Vagina (tissue), 2 donors: ENCODE measurements at places on chromosomes 11 and 22.

- DNase-seq: no peak
These were observed 222.9 kb downstream of the ST3GAL4 start for GRCh38 chr11:126578426-126578825.

DNA sequence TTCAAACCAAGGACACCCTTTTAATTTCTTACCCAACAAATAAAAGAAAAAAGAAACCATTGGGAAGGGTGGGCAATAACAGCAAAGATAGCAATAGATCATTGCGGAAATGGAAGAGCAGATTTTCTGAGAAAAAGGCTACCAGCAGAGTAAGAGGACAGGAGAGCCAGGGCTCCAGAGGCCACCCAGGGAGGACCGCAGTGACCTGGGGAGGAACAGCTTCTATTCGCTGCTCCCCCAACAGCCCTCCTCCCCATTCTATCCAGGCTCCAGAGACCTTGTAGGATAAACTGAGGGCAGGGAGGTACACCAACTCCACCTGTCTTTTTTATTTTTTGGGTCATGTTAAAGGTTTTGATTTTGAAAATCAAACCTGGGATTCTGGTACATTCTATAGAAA, 59.8 kb downstream of the SYN3 start:
- no peak for DNase-seq

DNA sequence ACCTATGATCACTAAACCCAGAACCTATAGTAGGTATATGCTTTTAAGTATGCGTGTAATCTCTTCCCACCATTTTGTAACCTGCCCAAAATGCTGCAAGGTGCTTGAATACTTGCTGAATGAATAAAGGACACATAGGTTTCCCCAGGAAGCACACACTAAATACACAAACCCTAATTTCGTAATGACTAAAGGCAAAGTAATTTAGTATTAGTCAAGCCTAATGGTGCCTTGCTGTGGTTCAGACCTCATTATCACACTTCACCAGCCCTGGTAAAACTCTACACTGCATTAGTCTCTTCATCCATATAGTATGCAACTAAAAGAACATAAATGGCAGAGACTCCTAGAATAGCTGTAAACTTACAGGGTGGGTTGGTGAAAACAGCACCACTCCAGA, 289.0 kb upstream of the PITPNB start:
- DNase-seq: no peak

- DNase-seq: no peak
These were observed 52.0 kb upstream of the SPATA19 start for GRCh38 chr11:133897331-133897650.

DNA sequence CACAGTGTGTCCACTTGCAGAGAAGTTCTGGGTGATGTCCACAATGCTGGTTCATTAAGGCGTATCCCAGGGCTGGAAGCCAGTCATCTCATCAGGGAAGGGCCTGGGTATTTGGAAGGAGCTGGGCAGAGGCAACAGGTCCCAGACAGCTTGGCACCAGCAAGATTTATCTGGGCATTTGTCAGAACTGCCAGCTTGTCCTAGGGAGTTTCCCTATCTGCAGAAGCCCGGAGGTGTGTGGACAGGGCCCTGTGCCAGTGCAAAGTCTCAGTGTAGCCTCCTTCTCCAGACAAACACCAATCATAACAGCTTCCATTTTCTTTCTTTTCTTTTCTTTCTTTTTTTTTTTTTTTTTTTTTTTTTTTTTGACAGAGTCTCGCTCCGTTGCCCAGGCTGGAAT, 125.3 kb upstream of the TIMP3 start:
- no peak for DNase-seq

DNA sequence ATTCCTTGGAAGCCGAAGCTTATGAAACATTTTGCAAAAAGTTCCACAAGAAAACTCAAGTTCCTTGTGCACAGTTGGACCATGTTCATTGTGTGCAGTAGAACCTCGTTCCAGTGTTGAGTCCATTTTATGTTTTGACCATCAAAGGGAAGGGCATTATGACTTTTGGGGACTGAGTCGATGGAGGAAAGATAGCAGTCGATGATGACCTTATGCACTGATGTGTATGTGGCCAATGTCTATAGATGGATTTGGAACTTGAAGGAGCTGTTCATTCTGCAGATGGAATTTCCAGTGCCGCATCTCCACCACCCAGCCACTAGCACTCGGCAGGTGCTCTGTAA, 71.5 kb upstream of the IGLL5 start:
- DNase-seq: no peak

GRCh38 chr22:38026130-38027111, 30.8 kb upstream of the PICK1 start:
- no peak for DNase-seq

DNA sequence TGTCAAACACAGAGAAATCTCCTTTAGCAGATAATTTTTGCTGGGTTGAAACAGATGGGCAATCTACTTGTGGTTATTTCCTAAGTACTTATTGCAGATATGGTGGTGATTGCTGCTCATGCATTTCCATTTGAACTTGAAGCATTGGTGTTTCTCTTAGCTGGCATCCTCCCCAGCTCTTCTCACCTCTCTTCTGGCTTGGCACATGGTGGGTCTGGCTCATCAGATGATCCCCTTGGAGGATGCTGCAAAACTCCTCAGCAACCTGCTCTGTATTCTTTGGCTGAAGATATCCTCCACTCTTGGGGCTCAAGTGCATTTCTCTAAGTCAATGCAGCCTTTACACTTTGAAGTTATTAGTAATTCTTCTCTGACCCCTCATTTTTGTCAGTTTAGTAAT, 87.3 kb upstream of the MYO18B start:
- DNase-seq: no peak
